ENCODE measurements at places on chromosomes 4 and X.

GRCh38 chr4:165682611-165683010, 190.4 kb upstream of the TLL1 start:
- no peak for ATAC-seq

DNA sequence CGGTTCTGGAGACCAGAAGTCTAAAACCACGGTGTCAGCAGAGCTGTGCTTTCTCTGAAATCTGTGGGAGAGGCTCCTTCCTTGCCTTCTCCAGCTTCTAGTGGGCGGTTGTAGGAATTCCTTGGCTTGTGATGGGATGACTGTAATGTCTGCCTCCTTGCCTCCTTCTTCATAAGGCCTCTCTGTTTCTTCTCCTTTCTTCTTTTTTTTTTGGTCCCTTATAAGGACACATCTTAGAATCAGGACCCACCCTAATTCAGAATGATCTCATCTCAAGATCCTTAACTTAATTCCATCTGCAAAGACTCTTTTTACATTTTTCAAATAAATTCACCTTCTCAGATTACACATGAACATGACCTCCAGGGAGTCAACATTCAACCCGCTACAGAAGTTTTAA, 186.9 kb downstream of the STK32B start:
- no peak for ATAC-seq

DNA sequence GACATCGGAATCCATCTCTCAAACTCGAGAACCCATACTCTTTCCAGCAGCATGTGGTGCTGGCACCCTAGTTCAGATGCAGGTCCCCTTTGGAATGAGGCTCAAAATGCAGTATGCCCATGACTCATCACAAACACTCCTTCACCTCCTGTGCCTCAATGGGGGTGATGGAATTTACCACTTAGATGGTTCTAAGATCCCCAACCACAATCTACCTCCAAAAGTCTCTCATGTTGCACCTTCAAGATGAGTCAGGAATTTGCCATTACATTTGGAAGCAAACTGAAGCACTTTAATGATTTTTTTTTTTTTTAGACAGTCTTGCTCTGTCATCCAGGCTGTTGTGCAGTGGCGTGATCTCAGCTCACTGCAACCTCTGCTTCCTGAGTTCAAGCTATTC, 8.5 kb upstream of the MID1 start:
- ATAC-seq = no peak

GRCh38 chrX:71489540-71489939, 43.4 kb upstream of the OGT start:
- no peak for ATAC-seq

- ATAC-seq = no peak
Measured at GRCh38 chrX:138485767-138486166, 225.8 kb downstream of the FGF13 start.

- ATAC-seq = no peak
Measured at GRCh38 chr4:182126603-182127002, 116.6 kb upstream of the TENM3 start.

DNA sequence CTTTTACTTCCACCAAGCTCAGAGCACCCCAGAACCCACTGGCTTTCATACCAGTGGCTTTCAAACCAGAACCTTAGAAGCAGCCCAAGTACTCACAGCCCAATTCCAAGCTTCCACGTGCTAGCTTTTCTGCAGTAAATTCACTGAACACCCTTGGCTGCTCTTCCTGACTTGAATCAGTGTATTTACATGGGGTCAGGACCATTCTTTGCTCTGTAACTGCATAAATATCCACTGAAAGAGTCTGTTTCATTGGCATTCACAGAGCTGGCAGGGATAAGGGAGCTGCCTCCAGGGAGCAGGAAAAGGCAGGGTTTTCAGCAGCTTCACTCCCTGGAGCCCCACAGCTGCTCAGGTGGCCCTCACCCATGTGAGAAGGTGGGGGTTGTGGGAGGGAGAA, 43.8 kb downstream of the RAI2 start:
- no peak for ATAC-seq

DNA sequence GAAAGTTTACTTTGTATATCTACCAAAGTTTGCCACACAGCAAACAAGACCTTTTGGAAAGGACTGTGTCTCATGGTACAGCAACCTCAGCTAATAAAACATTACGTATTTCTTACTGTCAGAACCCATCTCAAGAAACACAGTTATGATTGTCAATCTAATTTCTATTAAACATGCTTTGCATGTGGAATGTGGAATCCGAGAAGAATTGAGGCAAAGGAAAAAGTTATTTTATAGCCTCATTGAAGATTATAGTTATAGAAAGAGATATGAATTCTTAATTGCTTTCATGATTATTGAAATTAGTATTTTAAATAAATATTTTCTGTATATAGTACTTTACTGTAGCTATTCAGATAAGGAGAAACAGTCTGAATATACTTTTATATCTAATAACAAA, 5.4 kb downstream of the PCDH7 start:
- ATAC-seq = no peak

DNA sequence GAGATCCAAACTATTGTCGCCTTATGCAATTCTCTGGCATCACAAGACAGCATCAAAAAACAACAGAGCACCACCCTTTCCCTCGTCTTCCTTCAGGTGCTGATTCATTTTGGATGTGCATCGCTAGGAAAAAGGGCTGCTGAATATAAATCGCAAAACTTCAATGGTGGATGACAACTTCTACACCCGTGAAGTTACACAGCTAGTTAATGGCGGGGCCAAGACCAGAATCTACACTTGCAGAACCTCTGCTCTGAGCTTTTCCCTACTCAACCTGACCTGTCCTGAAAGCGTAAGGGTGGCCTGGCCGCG, 674 bp downstream of the GNPDA2 start:
- peak; percentile 27 for ATAC-seq

DNA sequence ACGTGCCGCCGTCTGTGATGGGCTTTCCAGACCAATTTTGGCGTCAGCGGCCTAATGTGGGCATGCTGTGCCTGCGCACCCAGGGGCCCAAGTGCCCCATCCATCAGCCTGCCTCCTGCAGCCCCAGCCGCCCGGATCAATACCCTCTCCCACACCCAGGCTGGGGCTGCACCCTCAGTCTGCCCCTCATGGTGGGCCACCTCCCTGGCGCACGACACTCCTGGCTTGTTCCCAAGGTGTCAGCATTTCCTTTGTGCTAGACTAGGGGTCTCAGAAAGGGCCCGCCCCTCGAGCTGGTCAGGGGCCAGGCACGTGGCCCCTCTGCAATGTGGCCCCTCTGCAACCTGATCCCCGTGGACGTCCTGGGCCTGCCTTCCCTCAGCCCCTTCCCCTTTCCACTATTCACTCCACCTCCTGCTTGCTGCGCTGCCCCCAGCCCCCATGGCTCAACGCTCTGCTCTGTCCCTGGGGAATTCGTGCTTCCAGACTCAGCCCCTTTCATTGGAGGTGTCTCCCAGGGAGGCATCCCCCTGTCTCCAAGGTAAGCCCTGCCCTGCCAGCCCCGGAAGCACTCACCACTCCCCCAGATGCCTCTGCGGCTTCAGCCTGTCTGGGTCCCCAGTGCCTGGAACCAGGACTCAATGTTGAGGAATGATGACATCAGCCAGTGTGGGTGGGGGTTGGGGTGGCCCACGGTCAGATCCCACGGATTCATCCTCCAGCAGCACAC, 130.8 kb downstream of the HMX1 start:
- no peak for ATAC-seq

- no peak for ATAC-seq
Measured at GRCh38 chr4:108355902-108356535, 187.3 kb upstream of the LEF1 start.

DNA sequence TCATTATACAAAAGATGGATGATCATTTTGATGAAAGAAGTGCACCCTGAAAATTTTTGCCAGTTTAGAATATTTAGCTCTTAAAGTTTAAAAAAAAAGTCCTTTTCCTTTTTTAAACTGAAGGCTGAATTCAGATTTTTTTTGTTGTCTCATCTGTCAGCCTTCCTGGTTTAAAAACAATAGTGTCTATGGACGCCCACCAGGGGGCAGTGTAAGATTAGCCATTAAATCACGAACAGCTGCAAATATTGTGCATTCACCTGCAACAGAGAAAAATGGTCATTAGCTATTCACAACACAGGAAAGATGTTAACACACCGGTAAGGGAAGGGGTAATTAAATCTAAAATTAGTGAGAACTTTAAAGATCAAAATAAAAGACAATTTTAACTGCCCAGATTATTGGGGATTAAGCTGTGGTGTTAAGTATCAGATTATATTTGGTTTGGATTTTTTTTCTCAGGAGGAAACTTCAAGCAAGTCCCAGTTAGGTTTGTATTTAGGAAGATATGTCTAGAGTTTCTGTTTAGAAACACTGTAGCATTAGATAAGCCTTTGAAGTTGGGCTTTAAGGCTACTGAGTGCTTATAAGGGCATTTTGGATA, 4.4 kb upstream of the CXorf38 start:
- no peak for ATAC-seq

DNA sequence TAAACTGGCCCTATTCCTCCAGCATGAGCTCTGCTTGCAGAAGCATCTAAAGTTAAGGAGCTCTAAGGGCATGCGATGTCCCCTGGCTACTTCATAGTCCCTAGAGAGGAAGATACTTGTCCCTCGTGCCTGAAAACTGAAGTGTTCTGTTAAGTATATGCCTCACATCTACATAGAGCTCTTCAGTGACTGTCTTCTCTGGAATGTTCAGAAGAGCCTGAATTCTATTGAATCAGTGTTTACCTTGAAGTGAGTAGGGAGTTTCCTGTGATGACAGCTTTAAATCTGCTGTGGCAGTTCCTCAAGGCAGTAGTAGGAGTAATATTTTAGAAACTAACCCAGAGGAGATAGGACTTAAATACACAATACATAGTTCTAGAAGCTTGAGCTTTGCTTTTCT, 111.2 kb downstream of the ZNF518B start:
- peak; percentile 87 for ATAC-seq

DNA sequence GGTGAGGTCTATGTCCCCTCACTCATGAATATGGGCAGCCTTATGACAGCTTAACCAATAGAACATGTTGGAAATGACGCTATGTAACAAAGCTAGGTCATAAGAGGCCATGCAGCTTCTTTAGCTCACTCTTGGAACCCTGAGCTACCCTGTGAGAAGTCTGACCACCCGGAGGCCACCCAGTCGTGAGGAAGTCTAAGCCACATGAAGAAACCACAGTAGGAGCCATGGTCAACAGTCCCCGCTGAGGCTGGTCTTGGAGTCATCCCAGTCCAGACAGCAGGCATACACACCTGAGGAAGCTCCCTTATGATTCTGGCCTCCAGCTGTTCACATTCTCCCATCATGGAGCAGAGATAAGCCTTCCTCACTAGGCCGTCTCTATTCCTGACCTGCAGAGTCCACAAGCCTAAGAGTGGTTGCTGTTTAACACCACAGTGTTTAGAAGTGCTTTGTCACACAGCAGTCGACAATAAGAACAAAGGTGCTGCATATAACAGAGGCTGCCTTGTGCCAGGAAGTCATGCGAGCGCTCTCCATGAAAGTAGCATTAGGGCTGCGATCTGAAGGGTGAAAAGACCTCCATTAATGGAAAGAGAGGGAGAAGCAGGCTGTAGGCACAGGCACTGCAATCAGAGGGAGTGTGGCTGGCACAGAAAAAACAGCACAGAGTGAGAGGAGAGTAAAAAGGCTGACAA, 38.2 kb downstream of the TSPAN5 start:
- ATAC-seq = no peak

DNA sequence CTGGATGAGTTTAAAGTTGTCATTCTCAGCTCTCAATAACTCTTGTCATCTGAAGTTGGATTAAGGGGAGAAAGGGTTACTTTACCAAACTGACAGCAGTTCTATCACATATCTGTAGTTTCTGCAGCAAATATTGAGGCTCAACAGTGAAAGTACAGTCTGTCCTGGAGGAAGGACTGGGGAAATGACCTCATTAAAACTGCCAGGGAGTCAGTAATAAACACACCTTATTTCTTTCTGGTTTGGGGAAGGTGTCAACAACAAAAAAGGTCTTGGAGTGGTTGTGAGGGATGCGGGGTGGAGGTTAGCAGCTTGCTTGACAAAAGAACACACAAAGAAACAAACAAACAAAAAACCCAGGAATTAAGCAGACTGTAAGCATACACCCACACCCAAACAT, 1418.0 kb downstream of the STIM2 start:
- ATAC-seq = no peak

DNA sequence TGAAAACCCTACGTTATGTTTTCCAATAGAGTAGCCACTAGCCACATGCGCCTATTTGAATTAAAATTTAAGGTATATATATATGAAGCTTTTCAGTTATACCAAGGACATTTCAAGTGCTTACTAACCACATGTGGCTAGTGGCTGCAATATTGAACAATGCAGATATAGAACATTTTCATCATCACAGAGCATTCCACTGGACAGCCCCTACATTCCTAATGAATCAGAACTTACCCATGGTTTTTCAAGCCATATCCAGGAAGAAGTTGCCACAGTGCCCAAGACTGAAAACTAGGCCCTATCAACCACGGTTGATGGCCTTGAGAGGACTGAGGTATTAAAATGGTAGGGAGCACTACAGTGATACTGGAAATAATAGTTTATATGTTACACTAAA, 29.7 kb downstream of the NEK1 start:
- ATAC-seq = no peak

DNA sequence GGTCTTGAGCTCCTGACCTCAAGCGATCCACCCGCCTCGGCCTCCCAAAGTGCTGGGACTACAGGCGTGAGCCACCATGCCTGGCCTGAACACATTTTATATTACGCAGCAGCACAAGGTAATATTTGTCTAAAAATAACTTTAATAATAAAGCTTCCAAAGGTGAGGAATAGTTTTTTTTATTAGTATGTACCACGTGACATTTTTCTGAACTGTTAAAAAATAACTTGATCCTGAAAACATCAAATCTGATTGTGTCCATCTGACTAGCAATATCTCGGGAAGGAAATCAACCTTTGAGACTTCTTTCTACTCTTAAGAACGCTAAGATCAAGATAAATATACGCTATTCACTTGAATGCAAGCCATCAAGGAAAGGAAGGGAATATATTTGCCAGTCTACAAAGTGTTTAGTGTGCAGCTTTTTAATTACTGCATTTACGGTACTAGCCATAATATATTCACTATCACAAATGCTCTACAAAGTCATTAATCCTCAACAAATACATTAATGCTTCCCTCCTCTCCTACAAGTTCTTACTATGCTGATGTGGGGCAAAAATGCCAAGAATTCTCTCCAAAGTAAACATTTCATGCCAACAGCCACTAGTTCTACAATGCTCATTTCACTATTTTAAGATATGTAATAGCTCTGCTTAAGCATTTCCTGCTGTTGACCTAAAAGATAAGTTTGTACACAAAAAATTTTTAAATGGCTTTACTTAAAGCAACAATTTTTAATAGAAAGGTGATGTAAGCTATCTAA, 143.6 kb downstream of the APBB2 start:
- no peak for ATAC-seq
